A673 (cell line): ENCODE measurements at places on chromosomes 7 and 10. TPM values are rescaled to one million over a fixed set of nuclear protein-coding genes. Genes with fewer than 3 reads are reported as not detected.

Gene HABP2
- not detected in 2 replicates for total RNA-seq

Gene RBM20
- 1.3 and 1.8 TPM in 2 replicates for total RNA-seq

Gene CYP2C19
- total RNA-seq: 0.17 TPM in 1 of 2 replicates, not detected in the other

Gene KIF11
- 91.4 and 92.0 TPM in 2 replicates for total RNA-seq

Gene ADGRA1
- total RNA-seq: 0.82 and 0.87 TPM in 2 replicates

Gene FAM237B
- not detected in 2 replicates for total RNA-seq

Gene GDF10
- total RNA-seq: 0.45 and 0.52 TPM in 2 replicates

DNA sequence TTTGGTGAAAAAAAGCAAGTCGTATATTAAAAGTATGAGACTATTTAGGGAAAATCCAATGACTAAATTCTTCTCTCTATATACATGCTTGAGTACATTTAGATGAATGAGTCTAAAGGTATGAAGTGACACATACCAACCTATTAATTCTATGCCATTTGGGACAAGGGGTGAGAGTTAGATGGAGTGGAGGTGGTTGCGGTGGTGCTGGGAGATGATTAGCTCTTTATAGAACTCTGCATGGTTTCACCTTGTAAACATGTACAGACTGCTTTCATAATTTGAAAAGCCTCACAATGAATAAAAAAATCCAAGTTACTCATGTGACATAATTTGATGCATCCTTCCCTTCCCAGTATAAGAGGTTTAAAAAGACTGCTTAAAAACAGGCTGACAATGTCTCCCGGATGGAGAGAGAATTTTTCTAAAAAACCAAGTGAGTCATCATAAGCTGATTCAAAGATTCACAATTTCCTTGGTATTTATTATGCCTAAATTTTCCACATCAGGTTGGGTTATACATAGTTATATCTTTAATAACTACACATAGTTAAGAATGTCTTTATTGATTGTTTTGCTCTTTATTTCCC is 572.8 kb downstream of the REEP3 start:
- H3K36me3 ChIP-seq: no peaks in the 10 kb centered on the region
- H3K4me3 ChIP-seq: no peak overlapping the region
- no peak overlapping the region for H3K27ac ChIP-seq
- no peaks in the 10 kb centered on the region for H3K4me1 ChIP-seq
- DNase-seq: no peak
- no peaks in the 10 kb centered on the region for H3K27me3 ChIP-seq

GRCh38 chr7:39228946-39229345 is 251.2 kb downstream of the POU6F2 start:
- peaks cover 26% of the 10 kb centered on the region for H3K27me3 ChIP-seq
- H3K36me3 ChIP-seq: no peaks in the 10 kb centered on the region
- no peak overlapping the region for H3K27ac ChIP-seq

- H3K36me3 ChIP-seq: no peaks in the 10 kb centered on the region
- H3K4me1 ChIP-seq: no peaks in the 10 kb centered on the region
- H3K27me3 ChIP-seq: no peaks in the 10 kb centered on the region
- no peak for DNase-seq
- H3K27ac ChIP-seq: no peak overlapping the region
Observed at GRCh38 chr10:97531401-97531986, 32.8 kb downstream of the UBTD1 start.

DNA sequence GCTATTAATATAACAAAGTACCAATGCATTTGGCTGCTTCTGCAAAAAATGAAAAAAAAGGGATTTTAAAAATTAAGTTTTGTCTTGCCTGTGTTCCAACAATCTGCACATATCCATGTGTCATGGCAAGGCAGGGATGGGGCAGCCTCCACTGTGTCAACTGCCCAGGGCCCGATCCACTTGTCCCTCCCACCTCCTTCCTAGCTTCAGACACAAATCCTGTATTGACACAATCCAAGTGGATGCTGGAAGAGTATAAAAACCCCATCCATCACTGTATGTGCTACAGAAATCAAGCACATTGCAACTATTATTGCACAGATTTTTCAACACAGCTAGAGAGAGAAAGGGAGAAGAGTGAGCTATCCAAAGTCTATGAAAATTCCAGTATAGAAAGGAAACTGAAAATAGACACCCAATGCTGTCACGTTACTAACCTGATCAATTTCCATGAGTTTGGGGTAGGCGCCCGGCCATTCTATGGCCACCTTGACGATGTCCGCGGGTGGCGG is 106.4 kb downstream of the ELMO1 start:
- no peaks in the 10 kb centered on the region for H3K4me1 ChIP-seq
- H3K27ac ChIP-seq: no peak overlapping the region
- no peaks in the 10 kb centered on the region for H3K27me3 ChIP-seq
- H3K36me3 ChIP-seq: no peaks in the 10 kb centered on the region

GRCh38 chr7:26646336-26647048 is 217.9 kb downstream of the SKAP2 start:
- H3K27me3 ChIP-seq: peaks cover 60% of the 10 kb centered on the region
- no peaks in the 10 kb centered on the region for H3K36me3 ChIP-seq
- H3K4me3 ChIP-seq: no peak overlapping the region
- no peak for DNase-seq
- H3K27ac ChIP-seq: no peak overlapping the region

- H3K4me1 ChIP-seq: peaks cover 16% of the 10 kb centered on the region
- no peak overlapping the region for H3K27ac ChIP-seq
Observed at GRCh38 chr7:115153176-115153575, 231.3 kb downstream of the MDFIC start.

DNA sequence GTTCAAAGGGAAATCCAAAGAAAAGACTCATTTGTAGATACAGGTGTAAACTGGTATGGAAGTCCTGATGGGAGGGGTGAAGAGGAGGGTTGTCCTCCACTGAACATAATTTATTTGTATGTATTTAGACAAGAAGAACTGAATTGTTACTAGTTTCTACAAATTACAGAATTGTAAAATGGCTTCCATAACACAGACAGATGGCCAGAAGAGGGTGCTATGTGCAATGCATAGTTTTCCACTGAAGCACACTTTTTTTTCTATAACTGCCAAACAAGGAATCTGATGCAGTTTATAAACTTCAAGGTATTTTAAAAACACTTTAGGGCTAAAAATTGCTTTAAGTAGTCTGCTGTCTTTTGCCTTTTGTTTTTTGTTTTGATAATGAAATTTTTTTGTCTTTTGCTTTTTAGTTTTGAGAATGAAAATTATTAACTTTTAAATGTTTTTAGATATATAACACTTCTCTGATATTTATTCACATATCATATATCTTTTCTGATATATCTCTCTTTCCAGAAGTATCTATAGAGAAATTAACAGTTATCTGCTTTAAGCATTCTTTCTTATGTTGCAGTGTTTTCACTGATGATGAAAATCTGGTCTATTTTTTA is 58.5 kb downstream of the PHYHIPL start:
- H3K27ac ChIP-seq: no peak overlapping the region
- H3K36me3 ChIP-seq: no peaks in the 10 kb centered on the region
- no peak overlapping the region for H3K4me3 ChIP-seq
- peaks cover under 1% of the 10 kb centered on the region for H3K4me1 ChIP-seq
- no peaks in the 10 kb centered on the region for H3K27me3 ChIP-seq

GRCh38 chr10:68092512-68092911 is 16.8 kb upstream of the MYPN start:
- H3K36me3 ChIP-seq: no peaks in the 10 kb centered on the region
- DNase-seq: no peak
- peaks cover 15% of the 10 kb centered on the region for H3K4me1 ChIP-seq
- no peak overlapping the region for H3K27ac ChIP-seq
- no peak overlapping the region for H3K4me3 ChIP-seq
- H3K27me3 ChIP-seq: no peaks in the 10 kb centered on the region

- no peak overlapping the region for H3K4me3 ChIP-seq
- H3K27me3 ChIP-seq: no peaks in the 10 kb centered on the region
- DNase-seq: no peak
- H3K27ac ChIP-seq: no peak overlapping the region
- no peaks in the 10 kb centered on the region for H3K36me3 ChIP-seq
- no peaks in the 10 kb centered on the region for H3K4me1 ChIP-seq
Observed at GRCh38 chr7:148507787-148508186, 82.8 kb upstream of the C7orf33 start.
